ENCODE measurements at places on chromosomes 11 and 22.

- no peak for DNase-seq
Observed at GRCh38 chr11:73536961-73537360, 61.0 kb downstream of the FAM168A start.

GRCh38 chr11:64726867-64727530, 4.0 kb upstream of the NRXN2 start:
- DNase-seq: no peak

DNA sequence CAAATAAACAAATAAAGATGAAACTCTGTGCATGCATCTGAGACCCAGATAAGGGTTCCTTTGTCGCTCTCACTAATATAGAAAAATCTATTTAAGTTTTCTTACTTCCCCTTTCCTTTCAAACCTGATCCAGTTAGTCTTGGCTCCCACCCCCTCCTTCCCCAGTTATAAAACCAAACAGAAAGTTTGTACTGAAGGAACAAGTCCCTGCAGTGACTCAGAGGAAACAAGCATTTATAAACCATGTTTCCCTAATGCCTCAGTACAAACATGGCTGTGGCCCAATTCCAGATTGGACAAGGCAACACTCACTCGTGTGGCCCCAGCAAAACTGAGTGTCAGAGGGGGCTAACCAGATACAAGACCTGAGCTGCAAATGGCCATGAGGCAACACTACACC, 65.5 kb upstream of the ARHGAP20 start:
- no peak for DNase-seq

DNA sequence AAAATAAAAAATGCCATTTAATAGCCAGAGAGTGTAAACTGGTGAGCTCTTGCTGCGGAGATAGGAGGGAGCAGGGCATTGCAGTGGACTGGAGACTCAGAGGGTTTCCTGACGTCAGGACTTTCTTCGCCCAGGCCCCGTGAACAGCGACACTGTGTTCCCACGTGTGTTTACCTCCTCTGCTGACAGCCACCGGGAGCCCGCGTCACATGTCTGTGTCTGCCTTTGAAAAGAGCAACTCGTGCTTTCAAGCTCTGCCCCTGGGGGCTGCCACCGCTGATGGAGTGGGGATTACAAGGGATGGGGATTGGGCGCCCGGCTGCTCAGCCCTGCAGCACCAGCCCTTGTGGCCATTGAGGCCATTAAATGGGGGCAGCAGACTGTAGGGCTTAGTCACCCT, 3.3 kb downstream of the TANGO2 start:
- DNase-seq: no peak

GRCh38 chr11:125170510-125171031, 6.0 kb downstream of the PKNOX2 start:
- DNase-seq: no peak

DNA sequence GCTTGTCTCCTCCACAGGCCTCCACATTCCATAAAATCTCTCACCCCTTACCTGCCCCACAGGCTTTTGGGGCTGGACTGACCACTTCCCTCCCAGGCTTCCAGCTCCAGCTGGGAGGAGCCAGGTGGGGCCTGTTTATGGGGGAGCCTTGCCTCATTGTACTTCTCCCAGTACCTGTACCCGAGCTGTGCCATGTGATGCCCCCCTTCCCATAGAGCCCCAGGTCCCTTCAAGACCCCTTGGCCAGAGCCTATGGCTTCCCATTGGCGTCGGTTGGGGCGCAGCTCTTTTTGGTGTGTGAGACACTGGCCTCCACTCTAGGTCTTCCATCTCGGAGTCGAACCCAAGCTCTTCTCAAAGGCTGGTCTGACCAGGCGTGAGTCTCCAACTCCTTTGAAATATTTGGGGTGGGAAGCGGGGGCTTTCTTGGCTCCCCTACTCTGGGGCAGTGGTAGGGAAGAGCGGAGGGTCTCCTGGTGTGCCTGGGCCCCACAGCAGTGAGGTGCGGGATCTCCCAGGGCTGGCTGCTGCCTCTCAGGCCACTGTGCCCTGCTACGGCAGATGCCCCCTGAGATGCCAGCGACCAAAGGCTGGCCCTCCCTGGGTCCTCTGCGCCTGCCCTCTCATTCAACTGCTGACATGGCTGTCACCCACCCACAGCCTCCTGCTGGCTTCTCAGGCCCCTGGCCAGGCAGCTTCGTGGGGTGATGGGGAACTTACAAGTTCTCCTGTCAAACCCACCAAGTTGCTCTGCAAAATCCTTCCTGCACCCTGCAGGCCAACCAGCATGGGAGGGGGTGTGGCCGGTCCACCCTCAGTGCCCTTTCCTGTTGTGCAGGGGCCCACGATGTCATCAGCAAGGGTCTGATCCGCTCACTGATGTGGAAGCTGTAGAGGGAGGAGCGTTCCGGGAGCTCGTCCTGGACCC, 25.7 kb downstream of the DRICH1 start:
- no peak for DNase-seq

DNA sequence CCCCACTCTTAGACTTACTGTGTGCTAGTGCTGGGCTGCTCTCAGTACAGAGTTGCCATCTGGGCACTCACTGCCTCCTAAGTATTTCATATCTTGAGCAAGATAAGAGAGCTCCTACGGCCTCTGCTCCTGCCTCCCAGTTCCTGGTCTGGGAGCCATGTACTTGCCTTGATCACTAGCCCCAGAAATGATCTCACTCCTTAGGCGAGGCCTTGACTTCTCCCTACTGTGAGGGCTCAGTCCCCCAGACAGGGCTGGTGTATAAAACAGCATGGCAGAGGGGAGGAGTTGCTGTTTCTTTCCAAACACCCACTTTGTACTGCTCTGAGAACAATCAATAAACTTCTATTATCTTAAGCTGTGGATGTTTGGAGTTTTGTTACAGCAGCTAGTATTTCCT, 47.4 kb upstream of the TP53I11 start:
- DNase-seq: no peak

DNA sequence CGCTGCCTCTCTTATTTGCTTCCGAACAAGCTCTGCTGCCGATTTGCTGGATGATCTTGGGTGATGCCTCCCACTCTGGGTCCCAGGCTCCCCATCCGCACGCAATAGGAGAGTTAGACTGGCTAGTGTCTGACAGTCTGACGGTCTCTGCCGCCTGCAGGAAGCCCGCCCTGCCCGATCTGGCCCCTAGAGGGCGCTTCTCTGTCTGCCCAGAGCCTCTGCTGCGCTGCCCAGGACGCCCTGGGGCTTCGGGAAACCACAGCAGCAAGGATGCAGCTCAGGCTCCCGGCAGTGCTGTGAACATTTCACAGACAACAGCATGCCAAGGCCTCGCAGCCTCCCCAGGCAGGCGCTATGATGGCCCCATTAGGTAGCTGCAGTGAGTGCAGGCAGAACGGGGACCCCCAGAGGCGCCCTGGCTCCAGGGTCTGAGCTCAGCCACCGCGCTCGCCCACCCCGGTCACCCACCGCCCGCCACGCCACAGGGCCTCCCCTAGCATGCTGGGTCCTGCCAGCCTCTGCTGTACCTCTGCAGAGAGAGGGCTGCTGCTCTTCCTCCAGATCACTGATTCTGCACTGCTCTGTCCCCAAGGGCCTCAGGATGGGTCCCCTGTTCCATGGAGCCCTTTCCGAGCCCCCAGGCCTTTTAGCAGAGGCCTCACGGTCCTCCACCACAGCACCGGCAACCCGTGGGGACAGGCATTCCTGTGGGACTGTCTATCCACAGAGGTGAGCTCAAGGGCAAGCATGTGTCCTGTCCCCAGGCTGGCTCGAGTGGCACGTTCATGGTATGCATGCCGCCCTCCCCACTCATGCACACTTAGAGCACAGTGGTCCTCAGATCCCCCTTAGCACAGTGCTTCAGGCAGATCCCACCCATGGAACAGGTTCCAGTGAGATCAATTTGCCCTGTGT, 4.3 kb upstream of the BAIAP2L2 start:
- peak; percentile 77 for DNase-seq

GRCh38 chr11:104275992-104276391, 112.0 kb upstream of the PDGFD start:
- no peak for DNase-seq

- DNase-seq: no peak
Observed at GRCh38 chr11:119999220-119999619, 138.7 kb downstream of the TRIM29 start.

DNA sequence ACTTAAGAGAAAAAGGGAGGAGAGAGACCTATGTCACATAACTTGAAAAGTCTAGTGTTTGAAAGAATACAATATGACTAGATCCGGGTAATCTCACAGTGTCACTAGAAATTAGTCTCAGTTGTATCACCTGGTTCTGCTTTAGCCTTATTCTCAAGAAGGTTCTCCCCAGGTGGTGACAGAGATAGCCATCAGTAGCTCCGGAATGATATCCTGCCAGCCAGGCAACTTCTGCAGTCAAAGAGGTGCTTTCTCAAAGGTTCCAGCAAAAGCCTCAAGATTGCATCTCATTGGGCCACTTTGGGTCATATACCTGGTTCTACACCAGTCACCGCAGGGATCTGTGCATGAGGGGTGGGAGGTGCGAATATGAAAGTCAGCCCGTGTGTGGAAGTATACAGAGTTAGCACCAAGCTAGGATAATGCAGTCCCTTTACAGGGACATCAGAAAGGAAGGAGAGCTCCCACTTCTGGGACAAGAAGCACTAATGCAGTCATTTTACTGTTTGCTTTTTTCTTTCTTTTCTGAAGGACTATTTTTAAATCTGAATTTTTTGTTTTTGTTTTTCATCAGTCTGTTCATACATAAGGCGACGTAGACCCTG, 61.1 kb downstream of the CYB5R2 start:
- DNase-seq: no peak

DNA sequence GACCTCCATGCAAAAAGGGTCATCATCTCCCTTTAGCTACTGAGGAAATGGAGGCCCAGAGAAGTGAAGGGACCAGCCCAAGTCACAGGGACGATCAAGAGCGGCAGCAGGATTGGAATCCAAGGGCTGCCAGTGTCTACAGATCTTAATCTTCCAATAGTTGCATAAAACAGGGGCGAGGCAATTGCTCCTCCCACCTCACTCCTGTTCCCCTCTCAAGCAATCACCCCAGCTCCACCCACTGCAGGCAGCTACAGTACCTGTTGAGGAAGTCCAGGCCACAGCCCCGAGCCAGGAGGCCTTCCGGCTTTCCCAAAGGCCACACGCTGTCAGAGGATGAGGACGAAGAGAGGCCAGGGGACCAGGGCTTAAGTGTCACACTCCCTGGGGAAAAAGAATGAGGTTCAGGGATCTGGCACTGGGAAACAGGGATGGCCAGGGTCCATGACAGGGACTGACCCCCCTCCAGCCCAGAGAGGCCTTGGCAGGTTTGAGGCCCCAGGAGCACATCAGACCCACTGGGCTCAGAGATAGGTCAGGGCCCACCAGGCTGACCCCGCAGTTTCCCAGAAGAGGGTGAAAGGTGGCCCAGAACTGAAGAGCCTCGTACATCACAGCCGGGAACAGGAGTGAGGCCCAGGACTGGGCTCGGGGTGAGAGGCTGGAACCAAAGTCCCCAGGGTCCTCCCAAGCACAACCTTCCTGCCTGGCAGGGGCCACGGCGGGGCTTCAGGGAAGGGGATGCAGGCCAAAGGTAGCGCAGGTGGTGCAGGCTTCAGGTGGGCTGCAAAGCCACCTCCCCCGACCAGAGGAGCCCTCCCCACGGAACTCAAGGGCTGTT, 16.4 kb upstream of the MFNG start:
- no peak for DNase-seq

GRCh38 chr11:101096036-101096704, 33.4 kb downstream of the PGR start:
- no peak for DNase-seq

DNA sequence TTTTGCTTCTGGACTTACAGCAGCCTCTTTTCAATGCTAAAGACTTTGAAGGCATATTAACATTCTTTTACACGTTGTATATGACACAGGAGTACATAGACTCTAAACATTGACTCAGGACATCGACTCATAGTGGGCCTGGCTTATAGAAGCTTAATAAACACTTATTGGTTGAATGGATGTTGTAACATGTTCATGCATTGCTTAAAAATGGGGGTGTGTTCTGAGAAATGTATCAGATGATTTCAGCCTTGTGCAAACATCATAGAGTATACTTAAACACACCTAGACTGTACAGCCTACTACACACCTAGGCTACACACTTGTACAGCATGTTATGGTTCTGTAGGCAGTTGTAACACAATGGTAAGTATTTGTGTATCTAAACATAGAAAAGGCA, 17.9 kb downstream of the TTC17 start:
- DNase-seq: no peak

DNA sequence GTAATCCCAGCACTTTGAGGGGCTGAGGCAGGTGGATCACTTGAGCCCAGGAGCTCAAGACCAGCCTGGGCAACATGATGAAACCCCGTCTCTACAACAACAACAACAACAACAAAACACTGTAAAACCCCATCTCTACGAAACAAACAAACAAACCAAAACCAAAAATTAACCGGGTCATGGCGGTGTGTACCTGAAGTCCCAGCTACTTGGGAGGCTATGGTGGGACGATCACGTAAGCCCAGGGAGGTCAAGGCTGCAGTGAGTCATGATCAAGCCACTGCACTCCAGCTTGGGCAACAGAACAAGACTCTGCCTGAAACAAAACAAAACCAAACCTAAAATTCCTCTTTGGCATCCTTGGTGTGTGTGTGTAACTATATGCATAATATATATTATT, 7.0 kb upstream of the POLA2 start:
- DNase-seq: no peak

DNA sequence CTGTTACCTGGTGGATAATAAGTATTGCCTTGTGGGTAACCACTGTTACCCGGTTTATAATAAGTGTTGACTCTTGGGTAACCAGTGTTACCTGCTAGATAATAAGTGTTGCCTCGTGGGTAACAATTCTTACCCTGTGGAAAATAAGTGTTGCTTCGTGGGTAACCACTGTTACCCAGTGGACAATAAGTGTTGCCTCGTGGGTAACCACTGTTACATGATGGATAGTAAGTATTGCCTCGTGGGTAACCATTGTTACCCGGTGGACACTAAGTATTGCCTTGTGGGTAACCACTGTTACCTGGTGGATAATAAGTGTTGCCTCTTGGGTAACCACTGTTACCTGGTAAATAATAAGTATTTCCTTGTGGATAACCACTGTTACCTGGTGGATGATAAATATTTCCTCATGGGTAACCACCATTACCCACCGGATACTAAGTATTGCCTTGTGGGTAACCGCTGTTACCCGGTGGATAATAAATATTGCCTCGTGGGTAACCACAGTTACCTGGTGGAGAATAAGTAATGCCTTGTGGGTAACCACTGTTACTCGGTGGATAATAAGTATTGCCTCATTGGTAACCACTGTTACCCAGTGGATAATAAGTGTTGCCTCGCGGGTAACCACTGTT, 8.7 kb upstream of the NXPE4 start:
- no peak for DNase-seq

- no peak for DNase-seq
Observed at GRCh38 chr11:132463295-132464002, 1068.9 kb downstream of the OPCML start.

- DNase-seq: no peak
Observed at GRCh38 chr22:44691796-44692661, 10.0 kb upstream of the PRR5 start.
